Amygdala (tissue), 56 donors: ENCODE measurements at places on chromosomes 4 and X.

GRCh38 chr4:139509727-139510410 is 46.1 kb downstream of the SETD7 start:
- peak; percentile 31 for DNase-seq

DNA sequence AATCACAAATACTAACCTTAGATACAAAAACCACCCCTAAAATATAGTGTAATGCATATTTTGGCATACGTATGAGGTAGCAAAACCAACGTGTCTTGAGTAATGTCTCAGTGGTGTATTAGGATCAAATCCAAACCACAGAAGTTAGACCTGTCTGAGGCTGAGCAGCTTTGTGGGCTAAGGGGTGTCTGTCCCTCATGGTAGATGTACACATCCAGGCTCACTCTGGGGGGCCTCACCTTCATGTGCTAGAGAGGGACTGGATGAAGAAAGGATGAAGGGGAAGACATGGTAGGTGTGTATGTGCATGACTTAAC is 188.0 kb upstream of the TBC1D9 start:
- DNase-seq = no peak

GRCh38 chr4:128825226-128825625 is 15.7 kb downstream of the JADE1 start:
- DNase-seq = no peak

DNA sequence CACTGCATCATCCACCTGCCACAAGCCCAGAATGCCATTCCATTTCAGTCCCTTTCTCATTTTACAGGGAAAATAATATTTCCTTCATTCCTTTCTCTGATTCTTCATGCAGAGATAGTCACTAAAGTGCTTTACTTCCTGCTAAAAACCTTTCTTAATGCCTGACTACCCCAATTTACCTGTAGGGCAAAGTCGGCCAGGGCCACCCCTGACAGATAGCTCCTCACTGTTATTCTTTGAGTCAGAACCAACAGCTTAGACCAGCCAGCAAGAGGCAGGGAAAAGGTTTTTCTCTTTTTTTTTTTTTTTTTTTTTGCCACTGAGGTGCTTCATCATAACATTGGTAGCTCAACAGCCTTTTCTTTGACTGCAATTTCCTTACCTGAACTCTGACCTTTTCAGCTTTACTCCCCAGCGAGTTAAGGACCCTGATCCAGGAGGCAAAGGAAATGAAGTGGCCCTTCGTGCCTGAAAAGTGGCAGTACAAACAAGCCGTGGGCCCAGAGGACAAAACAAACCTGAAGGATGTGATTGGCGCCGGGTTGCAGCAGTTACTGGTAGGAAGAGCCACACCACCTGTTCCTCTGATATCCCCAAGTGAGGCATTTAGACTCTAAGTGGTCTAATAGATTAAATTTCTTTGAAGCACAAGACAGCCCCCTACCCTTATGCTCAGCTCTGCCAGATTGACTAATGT is 85.0 kb downstream of the ALPK1 start:
- no peak for DNase-seq

- DNase-seq = no peak
Measured at GRCh38 chrX:154022108-154022507, 2.4 kb upstream of the IRAK1 start.

GRCh38 chrX:143726296-143726695 is 5.7 kb upstream of the SPANXN2 start:
- no peak for DNase-seq

DNA sequence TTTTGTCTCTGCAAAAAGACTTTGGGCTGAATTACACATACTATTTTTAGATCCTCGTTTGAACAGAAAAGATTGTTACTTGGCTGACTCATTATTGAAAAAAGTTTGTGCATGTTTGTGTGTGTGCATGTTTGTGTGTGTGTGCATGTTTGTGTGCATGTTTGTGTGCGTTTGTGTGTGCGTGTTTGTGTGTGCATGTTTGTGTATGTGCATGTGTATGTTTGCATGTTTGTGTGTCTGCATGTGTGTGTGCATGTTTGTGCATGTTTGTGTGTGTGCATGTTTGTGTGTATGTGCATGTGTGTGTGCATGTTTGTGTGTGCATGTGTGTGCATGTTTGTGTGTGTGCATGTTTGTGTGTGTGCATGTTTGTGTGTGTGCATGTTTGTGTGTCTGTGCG is 201.1 kb upstream of the FAT1 start:
- no peak for DNase-seq

DNA sequence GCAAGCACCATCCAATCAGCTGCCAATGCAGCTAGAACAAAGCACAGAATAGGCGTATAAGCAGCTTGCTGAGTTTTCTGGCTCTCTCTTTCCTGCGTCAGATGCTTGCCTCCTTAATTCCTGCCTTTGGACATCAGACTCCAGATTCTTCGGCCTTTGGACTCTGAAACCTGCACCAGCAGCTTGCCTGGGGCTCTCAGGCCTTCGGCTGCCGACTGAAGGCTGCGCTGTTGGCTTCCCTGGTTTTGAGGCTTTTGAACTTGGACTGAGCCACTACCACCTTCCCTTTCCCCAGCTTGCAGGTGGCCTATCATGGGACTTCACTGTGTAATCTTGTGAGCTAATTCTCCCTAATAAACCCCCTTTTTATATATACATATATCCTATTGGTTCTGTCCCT is 6.1 kb downstream of the TMEM192 start:
- no peak for DNase-seq

DNA sequence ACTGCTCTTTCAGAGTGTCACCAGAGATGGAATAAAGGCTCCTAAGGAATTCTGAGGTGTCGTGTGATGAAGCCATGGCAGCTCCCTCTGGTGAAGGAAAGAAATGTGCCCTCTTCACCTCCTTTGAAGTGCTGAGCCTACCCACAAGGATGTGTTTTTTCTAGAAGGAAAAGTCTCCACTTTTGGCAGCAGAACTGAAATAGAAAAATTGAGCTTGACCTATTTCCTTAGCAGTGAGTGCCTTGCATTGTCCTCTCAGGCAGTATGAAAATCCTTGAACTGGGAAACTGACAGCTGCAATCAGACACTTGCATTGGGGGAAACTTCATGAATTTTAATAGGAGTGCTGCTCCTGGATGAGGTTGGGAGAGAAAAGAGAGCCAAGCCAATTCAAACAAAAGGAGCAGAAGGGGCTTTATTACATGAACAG is 95.2 kb downstream of the DCLK2 start:
- no peak for DNase-seq

GRCh38 chr4:11722223-11722622 is 293.5 kb upstream of the HS3ST1 start:
- no peak for DNase-seq

- DNase-seq = no peak
Measured at GRCh38 chr4:102007959-102008425, 217.5 kb downstream of the BANK1 start.

DNA sequence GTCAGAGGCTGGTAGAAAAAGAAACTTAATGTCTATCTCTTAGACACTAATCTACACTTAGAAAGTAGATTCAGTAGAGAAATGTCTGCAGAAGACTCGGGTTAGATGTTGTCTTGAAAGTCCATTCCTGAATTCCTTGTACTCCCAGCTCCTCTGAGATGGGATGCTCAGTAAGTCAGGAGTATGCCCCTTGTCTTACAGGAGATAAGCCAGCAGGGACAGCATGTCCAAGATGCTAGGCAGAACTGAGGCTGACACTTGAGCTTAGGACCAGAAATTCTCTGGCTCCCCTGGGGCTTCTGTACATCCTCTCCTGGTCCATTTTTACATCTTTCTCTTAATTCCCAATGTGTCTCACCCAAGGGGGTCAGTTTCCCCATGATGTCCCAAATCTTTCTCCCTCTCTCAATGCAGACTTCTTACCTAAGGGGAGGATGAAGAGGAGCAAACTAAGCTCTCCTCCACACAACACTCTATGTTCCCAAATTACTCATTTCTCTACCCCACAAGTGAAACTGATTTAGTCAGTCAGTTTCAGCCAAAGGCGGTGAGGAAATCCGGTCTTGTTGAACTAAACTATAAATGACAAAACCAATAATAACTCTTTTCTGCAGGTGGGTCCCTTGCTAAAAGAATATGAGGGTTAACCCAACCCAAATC is 558.2 kb upstream of the DIPK2B start:
- no peak for DNase-seq

DNA sequence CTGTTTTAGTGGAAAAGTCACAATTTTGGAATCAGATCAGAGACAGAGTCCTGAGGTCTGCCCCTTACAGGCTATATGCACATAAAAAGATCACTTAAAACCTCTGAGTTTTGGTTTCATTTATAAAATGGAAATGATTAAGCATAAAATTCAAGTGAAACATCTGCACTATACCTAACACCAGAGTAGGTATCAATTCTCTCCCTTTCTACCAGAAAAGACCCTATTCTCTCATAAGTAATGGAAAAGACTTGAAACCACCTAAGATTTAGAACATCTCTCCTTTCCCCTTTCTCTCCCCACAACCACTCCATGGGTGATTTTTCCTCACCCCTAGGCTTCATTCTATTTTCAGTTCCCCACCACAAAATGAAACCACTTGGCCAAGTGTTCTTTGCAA is 907 bp downstream of the LHFPL1 start:
- no peak for DNase-seq

DNA sequence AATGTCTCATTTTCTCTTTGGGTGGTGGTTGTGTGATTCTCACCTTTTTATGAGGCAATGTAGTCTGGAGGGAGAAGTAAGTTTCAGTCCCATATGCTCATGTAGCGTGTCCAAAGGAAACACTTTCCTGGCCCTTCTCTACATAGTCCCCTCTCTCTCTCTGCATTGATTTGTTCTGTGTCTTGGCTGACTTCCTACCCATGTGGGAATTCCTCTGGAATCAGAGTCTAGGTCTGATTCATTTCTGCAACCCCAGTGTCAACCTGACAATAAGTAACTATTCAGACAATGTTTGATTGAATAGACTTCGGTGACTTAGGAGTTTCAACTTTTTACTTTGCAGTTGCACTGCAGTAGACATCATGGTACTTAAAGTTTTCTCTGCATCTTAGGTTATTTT is 2.7 kb upstream of the ALAS2 start:
- DNase-seq = no peak

- DNase-seq = no peak
Measured at GRCh38 chr4:37531151-37531550, 155.0 kb downstream of the RELL1 start.

- no peak for DNase-seq
Measured at GRCh38 chr4:1721666-1722550, 587 bp downstream of the TACC3 start.

- no peak for DNase-seq
Measured at GRCh38 chr4:86033171-86033570, 326.7 kb downstream of the MAPK10 start.

DNA sequence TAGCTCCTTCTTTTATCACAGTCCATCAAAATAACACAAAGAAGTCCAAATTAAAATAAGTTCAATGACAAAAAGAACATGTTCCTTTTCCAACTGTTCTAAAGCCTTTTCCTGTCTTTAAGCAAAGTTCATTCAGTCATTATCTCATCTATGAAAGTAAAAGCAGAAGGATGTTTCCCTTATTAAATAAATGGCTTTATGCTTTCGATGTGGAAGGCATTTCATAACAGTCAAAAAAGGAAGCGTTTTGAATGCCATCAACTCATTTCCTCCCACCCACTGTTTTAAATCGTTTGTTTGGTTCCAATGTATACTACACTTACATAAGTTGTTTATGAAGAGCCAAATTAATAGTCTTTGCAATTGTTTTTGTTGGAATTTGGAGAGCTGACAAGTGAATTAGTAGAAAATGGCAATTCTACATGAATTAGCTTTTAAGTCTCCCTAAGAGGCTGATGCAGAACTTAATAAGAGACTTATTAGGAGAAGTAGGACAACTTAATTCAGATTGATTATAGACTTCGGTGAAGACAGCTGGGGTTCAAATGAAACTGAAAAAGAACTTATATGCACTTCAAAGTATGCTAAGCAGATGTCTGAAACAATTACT is 392.6 kb upstream of the FTHL17 start:
- no peak for DNase-seq

DNA sequence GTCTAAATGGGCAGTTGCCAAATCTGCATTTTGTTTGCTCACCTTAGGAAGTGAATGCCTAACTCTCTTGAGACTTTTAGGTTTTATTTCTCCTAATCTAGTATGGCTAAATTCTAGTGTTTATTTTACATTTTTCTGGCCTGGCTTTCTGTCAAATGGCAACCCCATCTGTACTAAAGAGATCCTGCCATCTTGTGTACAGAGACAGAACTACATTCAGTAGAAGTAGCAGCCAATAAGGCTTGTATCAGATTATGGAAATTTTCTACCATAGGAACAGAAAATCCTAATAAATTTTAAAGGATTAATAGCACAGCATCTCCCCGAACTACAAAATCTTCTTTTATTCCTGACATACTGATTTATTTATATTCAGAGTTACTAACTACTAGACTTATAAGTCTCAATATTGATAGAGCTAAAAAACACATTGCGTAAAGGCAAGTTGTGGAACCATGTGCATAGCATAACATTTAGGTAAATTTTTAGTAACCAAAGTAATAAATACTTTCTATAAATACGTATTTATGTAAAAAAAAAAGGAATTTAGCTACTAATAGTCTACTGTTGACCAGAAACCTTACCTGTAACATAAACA is 45.5 kb downstream of the TMEM144 start:
- no peak for DNase-seq

DNA sequence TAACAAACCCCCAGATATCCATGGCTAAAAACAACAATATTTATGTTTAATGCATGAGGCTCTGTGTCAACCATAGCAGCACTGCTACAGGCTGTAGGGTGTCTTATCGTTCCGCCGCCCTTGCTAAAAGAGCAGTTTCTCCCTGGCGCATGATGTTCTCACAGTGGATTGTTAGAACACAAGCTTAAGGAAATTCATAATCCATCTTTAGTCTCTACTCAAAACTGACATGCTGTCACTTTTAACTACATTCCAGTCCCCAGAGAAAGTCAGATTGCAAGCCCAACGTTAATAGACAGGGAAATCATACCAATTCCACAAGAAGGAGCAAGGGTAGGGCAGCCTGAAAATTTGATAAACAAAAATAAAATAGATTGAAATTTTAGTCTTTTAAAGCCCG is 1960.8 kb downstream of the PCDH7 start:
- no peak for DNase-seq

- DNase-seq = no peak
Measured at GRCh38 chrX:68186552-68187262, 246.6 kb downstream of the OPHN1 start.

- DNase-seq = no peak
Measured at GRCh38 chr4:167897116-167897515, 195.2 kb upstream of the ANXA10 start.

DNA sequence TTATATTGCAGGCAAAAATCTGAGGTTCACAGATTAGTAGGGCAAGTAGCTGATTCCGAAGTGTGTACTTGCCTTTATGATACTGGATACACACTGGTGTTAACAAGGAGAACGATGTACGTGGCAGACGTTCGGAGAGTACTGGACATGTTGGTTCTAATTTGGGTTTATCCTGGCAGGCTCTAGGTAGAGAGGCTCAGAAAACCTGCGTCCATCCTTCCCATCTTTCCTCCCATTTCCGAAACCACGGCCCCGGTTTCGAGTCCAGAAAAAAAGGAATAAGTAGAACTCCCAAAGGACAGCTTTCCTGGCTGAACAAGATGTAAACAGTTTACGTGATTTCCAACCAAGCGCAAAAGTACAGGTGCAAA is 351 bp upstream of the SLC30A9 start:
- no peak for DNase-seq

GRCh38 chr4:139403462-139403861 is 50.5 kb upstream of the RAB33B start:
- DNase-seq = no peak

- DNase-seq = no peak
Measured at GRCh38 chr4:165013691-165014090, 18.1 kb upstream of the TRIM60 start.

- DNase-seq = no peak
Measured at GRCh38 chr4:165514739-165515138, 135.9 kb downstream of the CPE start.
